ENCODE measurements at places on chromosomes 5 and 9.

DNA sequence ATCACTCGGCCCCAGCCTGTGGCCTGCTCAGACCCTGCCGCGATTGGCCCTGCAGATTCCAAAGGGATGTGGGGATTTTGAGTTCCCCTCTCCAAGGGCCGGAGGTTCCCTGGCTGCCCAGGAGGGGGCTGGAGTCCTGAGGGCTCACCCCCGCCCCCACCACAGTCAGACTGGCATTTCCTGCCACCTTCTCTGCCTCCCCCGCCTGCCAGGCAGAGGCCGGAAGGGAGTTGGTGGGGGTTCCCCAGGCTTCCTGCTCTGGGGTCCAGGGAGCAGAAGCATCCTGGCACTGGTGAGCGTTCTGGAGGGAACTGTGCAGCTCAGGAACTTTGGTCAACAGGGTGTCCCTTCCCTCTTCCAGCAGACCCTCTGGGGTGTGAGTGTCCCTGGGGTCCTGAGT lies 70.6 kb downstream of the RXRA start:
- DNase-seq: no peak

GRCh38 chr9:20608582-20608981 lies 13.7 kb downstream of the MLLT3 start:
- DNase-seq: no peak

DNA sequence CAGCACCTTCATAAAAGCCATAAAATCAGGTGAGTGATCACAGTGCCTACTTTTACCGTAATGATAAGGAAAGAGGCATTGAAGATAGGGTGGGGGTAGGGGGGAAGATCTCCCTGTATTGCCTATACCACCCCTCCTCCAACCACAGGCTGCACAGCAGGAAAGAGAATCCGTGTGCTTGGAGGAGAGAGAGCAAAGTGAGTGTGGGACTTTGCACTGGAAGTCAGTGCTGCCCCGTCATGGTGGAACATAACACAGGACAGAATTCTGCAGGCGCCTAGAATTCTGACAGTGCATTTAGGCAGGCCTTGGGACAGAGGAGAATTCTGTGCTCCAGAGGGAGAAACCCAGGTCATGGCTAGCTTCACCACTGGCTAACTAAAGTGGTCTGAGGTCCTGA lies 3.5 kb upstream of the C5 start:
- DNase-seq: no peak

- DNase-seq: peak; percentile 84
Measured at GRCh38 chr5:150497274-150497988, 10.5 kb upstream of the NDST1 start.

DNA sequence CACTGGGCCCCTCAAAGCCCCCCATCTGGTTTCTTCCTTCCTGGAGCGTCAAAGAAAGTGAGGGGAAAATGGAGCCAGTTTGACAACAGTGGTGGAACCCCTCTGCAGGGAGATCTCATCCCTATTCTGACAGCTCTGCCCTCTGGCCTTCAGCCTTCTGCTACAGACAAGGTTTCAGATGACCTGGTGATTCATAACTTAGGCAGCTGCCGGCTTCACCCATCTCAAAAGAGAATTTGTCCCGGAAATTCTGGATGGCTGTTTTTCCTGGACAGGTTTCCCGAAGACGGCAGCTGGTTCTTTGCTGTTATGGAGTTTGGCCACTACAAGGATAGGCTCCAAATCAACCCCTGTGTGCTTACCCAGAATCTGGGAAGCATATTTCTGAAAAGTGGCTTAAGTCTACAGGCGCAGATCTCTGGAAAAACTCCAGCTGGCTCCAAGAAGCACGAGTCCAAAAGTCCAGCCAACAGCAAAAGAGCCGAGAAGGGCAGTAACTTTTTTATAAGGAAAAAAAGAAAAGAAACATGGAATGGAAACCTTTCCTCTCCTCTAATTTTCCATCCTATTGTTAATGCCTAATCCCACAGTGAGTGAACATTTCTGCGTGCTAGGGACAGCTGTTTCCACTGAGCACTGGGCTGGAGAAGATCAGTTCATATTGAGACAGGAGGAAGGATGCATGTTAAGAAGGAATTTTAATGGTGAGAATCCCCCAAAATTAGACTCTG lies 54.5 kb downstream of the ZNF366 start:
- DNase-seq: no peak

DNA sequence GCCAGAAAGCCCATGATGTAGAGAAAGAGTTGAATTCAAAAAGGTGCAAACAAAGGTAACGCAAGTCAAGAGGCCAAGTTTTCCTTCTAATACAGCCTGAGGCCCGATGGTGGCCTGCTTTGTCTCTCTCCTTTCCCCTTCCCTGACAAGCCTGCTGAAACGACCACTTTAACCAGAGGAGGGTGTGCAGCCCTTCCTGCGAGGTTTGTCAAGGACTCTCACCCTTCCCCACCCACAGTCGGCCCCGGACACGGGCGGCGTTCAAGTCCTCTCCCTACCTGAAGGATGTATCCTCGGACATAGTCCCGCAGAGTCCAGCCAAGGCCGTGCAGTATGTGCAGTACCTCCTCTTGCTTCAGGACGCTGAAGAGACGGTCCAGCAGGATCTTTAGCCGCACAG lies 318.2 kb downstream of the BNC2 start:
- DNase-seq: no peak

DNA sequence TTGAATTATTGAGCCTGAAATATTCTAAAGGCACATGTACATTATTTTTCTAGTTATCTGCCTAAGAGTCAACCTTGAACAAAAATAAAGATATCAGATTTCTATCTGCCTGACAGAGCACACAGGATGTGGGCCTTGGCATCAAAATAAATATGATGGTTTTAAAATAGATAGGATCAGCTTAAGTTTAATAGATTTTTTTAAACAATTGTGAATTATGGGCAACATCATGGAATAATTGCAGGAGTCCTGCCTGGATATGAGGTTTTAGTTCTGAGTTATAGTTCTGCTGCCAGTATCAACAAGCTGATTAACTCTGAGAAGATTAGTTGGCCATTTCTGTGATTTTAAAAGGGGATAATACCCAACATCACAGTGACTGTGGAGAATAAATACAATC lies 107.0 kb upstream of the PCA3 start:
- no peak for DNase-seq

DNA sequence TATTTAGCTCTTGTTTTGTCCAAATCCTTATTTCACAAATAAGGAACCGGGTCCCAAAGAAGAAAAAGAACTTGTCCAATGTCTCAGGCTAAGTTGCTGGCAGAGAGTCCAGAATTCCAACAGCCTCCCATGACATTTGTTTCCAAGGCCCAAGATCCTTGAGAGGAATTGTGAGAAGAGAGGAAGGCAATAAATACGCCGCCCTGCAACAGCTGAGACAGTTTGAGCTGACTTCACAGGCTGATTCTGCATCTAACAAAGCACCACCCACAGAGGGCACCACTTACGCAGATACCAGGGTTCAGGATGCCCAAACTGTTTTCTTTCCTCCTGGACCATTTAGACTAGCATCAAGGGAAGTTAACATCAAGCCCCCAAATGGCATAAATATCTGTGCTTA lies 211.3 kb downstream of the FAM114A2 start:
- no peak for DNase-seq

DNA sequence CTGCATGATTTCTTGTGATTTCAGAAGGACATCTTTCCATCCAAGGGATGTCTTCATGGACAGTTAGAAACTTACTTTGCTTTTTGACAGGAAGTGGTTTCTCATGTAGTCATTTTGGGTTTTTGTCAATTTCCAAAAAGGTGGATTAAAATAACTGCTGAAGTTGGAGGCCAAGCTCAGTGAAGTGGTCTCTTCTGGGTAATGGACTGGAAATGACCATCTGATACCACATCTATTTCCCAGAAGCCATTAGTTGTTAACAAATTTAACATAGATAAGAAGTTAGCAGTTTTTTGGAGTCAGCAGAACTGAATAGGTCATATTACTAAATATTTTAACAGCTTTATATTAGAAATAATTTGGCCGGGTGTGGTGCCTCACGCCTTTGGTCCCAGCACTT lies 86.2 kb upstream of the MYO10 start:
- no peak for DNase-seq

DNA sequence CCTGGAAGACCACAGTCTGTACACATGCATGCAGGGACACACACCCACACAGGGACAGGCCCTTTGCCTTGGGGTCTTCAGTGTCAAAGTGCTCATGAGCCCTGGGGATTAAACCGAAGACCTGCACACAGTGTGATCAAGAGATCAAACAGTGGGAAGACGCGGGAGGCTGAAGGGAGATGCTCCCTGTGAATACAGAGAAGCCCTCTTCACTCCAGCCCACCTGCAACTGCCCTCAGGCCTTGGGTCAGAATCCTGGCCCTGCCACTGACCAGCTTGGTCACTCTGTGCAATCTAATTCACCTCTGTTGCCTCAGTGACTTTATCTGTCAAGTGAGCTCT lies 2.9 kb downstream of the RALGDS start:
- DNase-seq: no peak

GRCh38 chr9:122819326-122819725 lies 9.1 kb downstream of the PDCL start:
- DNase-seq: no peak

- no peak for DNase-seq
Measured at GRCh38 chr9:84779883-84780282, 110.4 kb downstream of the NTRK2 start.

DNA sequence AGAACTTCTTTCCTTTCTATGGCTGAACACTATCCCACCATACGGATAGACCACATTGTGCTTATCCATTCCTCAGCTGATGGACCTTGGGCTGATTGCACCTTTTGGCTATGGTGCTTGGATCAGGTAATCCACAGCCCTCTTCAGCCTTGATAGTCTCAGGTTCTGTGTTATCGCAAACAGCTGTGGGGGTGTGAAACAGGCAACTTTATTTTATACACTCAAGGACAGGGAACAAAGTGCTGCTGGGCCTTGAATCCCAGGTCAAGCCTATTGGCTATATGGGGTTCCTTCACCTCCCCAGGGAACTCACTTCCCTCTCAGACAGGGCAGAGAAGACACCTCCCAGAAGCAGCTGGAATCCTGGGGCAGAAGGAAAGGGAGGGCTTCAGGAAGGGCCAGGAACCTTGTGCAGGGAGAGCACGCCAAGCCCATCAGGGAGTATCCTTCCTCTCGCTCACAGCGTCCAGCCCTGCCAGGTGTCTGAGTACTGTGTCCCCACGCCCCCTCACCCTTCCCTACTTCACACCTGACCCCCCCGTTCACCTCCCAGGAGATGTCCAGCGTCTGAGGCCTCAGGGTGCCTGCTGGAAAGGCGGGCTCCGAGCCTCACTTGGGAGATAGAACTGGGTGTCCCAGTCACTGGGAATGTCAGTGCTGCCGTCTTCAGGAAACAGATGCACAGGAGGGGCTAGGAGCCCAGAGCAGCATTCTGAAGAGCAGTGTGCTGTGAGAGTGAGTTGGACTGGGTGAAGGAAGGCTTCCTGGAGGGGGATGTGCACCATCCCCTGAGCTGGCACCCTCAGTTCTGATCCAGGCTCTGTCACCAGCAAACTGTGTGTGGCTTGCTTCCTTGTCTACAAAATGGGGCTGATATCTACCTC lies 32.8 kb downstream of the AFAP1L1 start:
- no peak for DNase-seq

- DNase-seq: peak; percentile 84
Measured at GRCh38 chr9:130680836-130681768, 12.5 kb upstream of the EXOSC2 start.

DNA sequence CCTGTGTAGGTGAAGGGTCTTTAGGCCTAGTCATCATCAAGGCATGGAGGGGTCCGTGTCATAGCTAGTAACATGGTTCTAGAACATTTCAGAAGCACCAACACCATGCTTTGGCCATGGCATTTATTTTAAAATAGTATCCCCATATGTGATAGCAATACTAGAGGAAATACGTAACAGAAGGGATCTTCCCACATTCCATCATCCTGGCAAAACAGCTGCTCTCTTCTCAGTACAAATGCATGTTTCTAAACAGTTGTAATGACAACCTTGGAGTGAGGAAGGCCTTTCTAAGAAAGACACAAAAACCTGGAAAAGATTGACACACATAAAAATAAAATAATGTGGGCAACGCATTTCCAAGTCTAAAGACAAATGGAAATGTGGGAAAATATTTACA lies 97.6 kb downstream of the GADD45G start:
- no peak for DNase-seq

- DNase-seq: no peak
Measured at GRCh38 chr9:86521977-86522376, 167.8 kb upstream of the TUT7 start.

- DNase-seq: no peak
Measured at GRCh38 chr5:149683964-149684363, 46.1 kb upstream of the PPARGC1B start.

- DNase-seq: peak; percentile 13
Measured at GRCh38 chr5:158154226-158155005, 295.5 kb upstream of the CLINT1 start.

GRCh38 chr9:137106662-137107250 lies 7.8 kb downstream of the DPP7 start:
- DNase-seq: no peak

- DNase-seq: peak; percentile 61
Measured at GRCh38 chr5:96582343-96582742, 79.8 kb upstream of the CAST start.

GRCh38 chr5:431001-431710 lies 11.8 kb upstream of the EXOC3 start:
- no peak for DNase-seq

Measured in Caki2 (cell line).